Activated T-helper 9 cell treated with anti-CD3 and anti-CD28 coated beads, Interleukin-2, amount 50 U/mL, for 16 hours (primary cell): ENCODE measurements at places on chromosomes 3 and 15.

GRCh38 chr3:53242155-53242554 lies 13.7 kb downstream of the TKT start:
- DNase-seq = no peak

- DNase-seq = no peak
Observed at GRCh38 chr3:165125836-165126235, 47.5 kb upstream of the SI start.

DNA sequence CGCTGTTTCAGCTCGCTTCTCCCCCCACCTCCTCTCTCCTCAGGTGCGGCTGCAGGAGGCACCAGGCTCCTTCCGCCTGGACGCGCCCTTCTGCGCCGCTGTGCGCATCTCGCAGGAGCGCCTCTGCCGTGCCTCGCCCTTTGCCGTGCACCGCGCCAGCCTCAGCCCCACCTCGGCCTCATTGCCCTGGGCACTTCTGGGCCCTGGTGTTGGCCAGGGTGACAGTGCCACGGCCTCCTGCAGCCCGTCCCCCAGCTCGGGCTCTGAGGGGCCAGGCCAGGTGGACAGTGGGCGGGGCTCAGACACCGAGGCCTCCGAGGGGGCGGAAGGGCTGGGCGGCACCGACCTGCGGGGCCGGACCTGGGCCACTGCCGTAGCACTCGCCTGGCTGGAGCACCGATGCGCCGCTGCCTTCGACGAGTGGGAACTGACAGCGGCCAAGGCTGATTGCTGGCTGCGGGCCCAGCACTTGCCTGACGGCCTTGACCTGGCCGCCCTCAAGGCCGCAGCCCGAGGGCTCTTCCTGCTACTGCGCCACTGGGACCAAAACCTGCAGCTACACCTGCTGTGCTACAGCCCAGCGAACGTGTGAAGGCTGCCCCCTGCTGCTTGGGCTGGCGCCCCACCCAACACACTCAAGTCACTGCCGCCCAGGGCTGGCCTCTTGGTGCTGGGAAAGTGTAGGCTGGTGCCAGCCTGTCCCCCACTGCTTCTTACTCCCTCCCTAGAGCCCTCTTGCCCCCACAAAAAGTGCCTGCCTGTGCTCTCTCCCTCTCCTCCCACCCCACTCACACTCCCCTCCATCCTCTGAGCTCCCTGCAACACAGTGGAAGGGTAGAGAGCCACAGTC lies 7.1 kb downstream of the ALG3 start:
- no peak for DNase-seq

- DNase-seq = no peak
Observed at GRCh38 chr3:11136116-11136515, 18.2 kb upstream of the HRH1 start.

DNA sequence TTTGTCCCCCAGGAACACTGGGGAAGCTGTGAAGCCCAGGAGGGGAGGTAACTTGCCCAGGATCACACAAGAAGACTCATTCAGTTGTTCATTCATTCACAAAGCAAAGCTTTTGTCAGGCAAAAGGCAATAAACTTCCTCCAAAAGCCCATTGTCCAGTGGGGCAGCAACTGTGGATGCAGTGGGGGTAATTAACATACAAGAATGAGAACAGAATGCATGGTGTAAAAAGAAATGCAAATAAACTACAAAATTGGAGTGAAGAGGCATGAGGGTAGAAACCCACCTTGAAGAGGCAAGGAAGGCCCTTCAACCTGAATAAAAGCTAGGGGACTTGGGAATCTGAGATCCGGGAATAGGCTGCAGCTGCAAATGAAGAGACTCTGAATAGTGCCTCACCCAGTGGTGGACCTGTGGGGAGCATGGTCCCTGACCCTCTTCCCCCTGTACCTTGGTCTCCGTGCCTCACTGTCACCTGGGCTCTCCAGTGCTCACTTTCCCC lies 363.6 kb downstream of the CLSTN2 start:
- DNase-seq = no peak

GRCh38 chr3:197458179-197458707 lies 97.5 kb downstream of the BDH1 start:
- DNase-seq = no peak

DNA sequence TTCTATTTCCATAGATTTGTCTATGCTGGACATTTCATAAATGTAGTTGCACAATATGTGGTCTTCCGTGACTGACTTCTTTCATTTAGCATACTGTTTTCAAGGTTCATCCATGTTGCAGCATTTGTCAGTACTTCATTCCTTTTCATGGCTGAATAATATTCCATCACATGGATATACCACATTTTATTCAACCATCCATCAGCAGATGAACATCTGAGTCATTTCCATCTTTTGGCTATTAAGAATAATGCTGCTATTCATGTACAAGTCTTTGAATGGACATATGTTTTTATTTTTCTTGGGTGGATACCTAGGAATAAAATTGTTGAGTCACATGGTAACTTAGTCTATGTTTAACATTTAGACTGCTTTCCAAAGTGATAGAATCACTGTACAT lies 99.3 kb upstream of the RAD18 start:
- DNase-seq = no peak

DNA sequence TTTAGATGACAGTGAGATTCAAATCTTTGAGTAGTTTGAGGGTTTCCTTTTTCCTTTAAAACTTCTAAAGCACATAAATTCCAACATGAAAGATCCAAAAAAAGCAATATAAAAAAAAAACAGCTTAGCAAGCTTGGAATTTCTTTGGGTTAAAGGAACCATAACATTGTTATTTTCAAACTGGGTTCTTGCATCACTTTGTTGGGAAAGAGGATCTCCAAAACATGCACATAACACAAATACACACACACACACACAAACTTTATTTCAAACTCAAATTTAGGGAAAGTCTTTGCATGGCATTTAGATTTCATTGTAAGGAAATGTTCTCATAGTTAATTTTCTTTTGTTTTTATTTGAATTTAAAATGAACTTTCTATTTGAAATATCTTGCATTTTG lies 79.2 kb upstream of the COL8A1 start:
- no peak for DNase-seq

- DNase-seq = no peak
Observed at GRCh38 chr3:188834349-188834748, 337.4 kb upstream of the TPRG1 start.
